ENCODE measurements at places on chromosomes 7 and 10.

DNA sequence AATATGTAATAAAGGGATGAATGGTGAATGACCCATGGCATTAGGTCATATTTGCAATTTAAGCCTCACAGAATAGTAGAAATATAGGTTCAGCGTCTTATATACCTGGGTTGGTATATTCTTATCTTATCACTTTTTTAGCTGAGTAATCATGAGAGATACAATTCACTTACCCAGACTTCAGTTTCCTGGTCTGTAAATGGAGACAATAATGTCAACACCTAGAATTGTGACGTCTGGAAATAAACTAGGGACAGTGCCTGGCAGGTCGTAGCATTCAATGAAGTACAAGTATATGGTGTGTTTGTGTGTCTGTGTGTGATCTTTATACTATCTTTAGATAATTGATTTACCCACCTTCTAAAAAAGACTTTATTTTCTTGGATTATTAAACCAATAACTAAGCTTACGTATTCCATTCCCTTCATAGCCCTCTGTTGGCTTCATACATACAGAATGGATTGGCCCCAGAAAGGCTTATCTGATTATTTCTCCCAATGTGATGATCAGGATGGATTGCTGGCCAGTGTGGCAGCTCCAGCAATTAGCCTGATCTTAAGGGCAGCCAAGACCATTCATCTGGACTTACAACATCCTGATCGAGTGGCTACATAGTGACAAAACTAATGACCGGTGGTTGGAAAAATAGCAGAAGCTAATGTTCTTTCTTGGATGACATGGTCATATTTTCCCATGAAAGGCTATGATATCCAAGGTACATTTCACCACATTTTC is 121.2 kb upstream of the NPVF start:
- DNase-seq, result no peak

- DNase-seq, result no peak
Observed at GRCh38 chr10:84012831-84013458, 126.4 kb upstream of the GHITM start.

DNA sequence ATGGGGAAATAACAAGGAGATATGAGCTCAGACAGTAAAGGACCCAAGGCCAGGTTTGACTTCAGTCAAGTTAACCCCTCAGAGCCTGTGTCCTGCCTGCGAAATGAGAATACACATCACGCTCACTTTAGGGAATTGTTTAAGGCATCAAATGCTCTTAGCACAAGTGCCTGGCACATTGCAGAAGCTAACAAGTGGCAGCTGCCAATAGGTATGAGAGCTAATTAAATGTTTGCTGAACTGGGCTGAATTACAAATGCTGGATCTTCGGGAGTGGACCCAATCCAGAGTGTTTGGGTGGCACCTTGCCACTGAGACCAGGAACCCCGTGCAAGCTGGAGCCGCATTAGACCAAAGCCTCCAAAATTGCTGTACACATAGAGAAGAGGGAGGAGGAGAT is 136.8 kb downstream of the C10orf90 start:
- no peak for DNase-seq

DNA sequence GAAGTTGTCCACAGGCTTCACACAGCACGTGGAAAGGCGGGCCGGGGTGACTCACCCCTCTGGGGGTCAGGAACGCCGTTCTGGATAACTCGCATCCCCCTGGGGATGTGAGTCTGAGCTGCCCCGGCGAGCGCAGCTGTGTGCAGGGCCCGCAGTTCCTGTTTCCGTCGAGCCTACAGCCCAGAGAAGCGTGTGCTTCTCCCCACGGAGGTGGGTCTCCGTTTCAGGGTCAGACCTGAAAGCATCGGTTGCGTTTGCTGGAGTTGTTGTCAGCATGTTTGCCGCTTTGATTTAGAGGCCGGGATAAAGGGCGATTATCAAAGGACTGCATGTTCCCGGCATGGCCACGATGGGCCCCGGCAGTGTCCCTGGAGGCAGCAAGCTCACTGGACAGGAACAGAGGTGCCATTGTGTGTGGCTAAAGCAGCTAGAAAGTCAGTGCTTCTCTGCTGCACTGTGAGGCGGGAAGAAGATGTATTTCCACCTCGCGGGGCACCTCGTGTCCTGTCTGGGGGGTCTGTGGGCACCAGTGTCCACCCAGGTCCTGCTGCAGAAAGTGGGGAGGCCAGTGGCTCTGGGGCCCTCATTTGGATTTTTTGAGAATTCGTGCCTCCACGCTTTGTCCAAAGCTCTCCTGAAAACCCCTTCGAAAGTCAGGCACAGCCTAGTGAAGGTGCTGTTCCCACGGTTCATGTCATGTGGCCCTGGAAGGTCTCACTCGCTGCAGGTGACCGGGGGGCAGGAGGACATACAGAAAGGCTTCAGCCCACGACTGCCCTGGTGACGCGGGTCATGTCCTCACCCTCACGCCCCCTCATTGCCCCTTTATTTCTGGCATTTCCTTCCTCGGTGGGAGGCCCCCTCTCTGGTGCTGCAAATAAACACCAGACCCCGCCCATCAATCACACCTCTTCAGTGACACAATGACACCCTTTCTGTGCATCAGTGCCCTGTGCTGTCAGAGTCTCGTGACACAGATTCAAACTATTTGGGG is 27.4 kb upstream of the GDI2 start:
- DNase-seq, result no peak

DNA sequence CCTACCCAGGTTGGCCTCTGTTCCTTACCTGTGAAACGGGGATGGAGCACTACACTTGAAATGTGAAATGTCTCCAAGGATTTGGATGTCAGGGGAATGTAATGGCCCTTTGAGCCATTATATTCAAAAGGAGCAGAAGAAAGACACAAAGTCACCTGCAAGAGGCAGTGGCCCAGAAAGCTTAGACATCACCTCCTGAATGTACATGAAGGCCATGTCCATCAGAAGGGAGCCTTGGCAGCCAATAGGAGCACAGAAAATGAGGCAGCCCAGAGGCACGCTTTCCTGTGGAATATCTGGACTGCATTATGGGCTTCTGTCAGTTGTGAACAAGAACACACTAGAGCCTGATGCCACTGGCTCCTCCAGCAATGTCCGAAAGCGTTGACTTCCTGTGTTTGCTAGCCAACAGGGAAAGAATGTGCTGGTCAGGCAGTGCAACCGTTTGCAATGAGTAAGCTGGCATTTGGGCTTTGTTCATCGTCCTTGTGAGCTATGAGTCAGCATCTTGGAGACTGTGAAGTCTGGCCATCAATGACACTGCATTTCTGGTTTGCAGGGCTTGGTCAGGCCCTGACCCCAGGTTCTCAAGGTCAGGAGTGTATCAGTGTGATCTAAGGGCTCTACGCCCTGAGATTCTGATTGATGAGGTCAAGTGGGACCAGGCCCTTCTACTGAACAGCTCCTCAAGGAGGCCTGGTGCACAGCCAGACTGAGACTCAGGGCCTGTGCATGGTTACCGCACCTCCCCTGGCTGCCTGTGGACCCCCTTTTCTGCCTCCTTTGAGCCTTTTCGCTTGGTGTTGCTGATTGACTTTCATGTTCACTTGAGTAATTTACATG is 222.4 kb downstream of the RPS24 start:
- no peak for DNase-seq

GRCh38 chr10:132385721-132386418 is 11.1 kb upstream of the PWWP2B start:
- DNase-seq, result no peak

All from stimulated activated CD8-positive, alpha-beta memory T cell treated with anti-CD3 and anti-CD28 coated beads, Interleukin-2, amount 100 ng/mL, for 1 hour (primary cell).